ENCODE measurements at places on chromosomes 1 and 21.

DNA sequence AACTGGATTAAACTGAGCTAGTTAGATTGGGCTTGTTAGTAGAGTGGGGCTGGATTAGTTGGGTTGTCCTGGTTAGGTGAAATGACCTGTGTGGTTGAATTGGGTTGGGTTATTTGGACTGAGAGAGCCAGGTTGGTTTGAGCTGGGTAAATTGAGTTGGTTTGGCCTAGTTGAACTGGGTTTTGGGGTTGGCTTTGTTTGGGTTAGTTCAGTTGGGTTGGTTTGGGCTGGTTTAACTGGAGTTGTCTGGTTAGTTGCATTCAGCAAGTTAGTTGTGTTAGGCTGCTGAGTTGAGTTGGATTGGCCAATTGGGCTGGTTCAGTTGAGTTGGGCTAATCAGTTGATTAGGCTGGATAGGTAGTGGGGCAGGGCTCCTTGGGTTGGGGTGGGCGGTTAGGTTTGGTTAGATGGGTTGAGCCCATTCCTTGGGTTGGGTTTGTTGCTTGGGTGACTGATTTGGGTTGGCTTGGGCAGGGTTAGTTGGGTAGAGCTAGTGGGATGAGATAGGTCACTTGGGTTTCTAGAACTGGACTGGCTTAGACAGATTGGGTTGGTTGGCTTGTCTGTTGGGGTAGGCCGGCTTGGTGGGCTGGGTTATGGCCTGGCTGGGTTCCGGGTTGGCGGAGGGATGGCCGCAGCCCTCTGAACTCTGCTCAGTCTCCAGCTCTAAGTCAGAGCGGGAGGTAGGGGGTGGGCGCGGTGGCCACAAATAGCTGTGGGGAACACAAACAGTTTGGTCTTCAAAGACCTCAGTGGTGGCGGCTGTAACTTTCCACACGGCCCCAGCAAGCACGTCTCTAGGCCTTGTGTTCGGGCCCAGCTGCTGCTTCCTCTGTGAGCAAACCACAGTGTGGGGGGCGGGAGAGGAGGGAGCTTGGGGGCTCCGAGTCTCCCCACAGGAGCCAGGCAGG lies 67.2 kb upstream of the RUNX3 start:
- DNase-seq: peak; percentile 40

DNA sequence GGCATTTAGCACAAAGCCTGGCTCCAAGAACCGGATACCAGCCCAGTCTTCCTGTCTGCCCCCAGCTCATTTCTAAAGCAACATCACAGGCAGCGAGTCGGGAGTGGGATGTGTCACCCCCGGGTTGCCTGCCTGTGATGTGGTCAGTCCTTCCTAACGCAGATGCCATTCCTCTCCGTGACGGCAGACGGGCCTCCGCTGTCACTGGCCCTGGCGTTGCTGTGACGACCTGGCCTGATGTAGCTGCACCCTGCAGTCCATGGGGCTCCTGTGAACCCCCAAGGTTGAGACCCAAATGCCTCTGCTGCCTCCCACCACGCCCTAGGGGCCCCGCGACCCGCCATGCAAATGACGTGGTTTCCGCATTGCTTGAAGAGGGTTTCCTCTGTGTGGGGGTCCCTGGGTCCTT lies 12.3 kb downstream of the TNFRSF1B start:
- no peak for DNase-seq

- no peak for DNase-seq
These were observed 30.4 kb upstream of the COG2 start for GRCh38 chr1:230611878-230612235.

GRCh38 chr1:56250809-56251208 lies 328.6 kb downstream of the PLPP3 start:
- no peak for DNase-seq

DNA sequence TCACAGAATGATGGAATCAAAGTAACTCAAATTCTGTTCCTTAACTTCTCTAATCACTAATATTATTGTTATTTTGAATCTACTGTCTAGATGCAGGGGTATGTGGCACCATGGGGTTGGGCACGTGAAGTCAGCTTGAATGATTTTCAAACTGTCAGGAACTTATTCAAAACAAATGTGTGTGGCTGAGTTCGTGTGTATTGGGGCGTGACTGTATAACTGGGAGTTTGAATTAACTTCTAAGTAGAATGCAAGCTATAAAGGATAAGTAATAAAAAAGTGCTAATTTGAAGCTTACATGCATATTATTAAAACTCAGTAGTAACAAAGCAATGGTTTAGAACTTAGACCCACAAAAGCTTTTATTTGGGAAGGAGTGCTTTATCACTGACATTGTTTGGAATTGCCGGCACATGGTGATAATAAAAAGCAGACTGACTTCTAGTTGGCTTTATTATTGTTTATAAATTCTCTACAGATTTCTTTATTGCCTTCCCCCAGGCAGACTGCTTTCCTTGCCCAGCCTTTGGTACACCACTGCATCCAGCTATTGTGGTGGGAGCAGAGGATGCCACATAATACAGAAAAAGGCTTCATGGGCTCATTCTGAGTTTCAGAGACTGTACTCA lies 84.3 kb downstream of the TENT5C start:
- no peak for DNase-seq

DNA sequence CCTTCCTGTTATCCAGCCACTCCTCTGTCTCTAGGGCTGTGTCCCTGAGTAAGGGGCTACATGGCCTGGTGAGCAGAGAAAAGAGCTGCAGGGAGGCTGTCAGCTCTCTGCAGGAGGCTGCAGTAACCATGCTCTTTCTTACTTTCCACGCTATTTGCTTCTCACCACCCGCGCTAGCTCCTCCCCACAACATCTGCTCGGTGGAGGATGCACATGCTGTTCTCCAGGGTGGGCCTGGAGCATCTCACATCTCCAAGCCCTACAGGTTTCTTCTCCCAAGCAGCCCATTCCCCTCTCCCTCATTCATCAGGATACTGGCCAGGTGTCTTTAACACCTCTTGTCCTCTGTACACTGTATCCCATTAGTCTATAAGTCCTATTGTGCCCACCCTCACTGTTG lies 103.8 kb downstream of the IER5 start:
- DNase-seq: no peak

Measured in common myeloid progenitor, CD34-positive (primary cell).